ENCODE measurements at places on chromosomes 16 and 17.

- peak; percentile 64 for DNase-seq
Observed at GRCh38 chr17:41792845-41793783, 6.6 kb upstream of the JUP start.

- DNase-seq: no peak
Observed at GRCh38 chr17:45437465-45438283, 5.0 kb upstream of the ARHGAP27 start.

DNA sequence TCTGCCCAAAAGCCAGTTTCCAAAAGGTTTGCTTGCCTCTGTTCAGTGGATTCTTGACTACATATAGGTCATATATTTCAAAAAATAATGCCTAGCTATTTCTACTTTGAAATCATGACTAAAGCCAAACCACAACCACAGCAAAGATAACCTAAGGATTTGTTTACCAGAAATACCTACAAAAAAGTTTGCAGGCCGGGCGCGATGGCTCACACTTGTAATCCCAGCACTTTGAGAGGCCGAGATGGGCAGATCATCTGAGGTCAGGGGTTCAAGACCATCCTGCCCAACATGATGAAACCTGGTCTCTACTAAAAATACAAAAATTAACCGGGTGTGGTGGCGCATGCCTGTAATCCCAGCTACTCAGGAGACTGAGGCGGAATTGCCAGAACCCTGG is 15.2 kb downstream of the CARHSP1 start:
- peak; percentile 54 for DNase-seq

GRCh38 chr16:80164966-80165550 is 375.7 kb upstream of the DYNLRB2 start:
- DNase-seq: no peak

DNA sequence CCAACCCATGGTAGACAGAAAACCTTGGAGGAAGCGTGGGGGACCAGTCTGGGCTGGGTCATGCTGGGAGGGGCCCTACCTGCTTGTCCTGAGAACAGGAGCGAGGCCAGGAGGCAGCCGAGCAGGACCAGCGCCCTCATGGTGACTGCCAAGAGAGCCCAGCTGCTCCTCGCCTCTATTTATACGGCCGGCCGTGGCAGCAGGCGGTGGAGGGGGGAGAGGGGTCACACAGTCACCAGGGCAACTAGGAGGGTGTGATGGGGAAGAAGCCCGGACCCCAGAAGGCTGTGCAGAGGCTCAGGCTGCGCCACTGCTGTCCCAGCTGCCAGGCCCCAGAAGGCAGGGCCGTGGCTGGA is at the start of gene SRL:
Gene SRL (minus strand): TSS at position 153 of the 356 bp plus-strand sequence. CDS start 13 bp downstream, at position 140.
- no peak for DNase-seq

DNA sequence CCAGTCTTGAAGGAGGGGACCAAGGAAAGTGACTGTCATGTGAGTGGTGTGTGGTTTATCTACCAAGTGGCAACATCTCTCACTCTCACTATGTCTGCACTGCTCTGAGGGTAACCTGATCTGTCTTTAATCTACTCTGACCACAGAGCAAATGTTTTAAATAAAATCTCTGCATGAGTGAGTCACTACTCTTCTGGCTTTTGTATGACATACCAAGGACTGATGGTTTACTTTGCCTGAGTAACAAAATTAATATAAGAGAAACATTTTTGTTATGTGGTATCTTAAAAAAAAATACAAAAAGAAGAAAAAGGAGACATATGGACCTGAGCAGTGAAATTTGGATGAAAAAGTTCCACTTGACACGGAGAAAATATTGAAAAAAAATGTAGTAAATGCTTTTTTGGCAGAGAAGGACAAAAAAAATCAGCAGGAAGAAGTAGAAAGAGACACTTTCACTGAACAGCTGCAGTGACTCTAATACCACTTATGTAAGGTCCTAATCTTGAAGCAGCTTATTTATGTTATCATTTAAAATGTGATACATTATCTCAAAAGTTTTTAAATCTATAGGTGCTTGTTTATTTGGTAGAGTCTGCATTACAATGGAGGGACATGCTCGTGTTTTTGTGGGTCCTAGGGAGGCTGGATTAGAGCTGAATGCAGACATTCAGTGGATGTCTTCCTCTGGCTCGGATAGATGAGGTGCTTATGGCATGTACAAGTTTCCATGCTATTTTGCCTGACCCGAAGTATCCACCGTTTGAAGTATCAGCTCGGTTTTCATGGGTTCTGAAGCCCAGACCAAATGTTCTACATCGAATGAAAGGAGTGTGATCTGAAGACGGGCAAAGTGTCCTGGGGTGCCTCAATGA is 240.7 kb downstream of the MAP2K6 start:
- peak; percentile 91 for DNase-seq

DNA sequence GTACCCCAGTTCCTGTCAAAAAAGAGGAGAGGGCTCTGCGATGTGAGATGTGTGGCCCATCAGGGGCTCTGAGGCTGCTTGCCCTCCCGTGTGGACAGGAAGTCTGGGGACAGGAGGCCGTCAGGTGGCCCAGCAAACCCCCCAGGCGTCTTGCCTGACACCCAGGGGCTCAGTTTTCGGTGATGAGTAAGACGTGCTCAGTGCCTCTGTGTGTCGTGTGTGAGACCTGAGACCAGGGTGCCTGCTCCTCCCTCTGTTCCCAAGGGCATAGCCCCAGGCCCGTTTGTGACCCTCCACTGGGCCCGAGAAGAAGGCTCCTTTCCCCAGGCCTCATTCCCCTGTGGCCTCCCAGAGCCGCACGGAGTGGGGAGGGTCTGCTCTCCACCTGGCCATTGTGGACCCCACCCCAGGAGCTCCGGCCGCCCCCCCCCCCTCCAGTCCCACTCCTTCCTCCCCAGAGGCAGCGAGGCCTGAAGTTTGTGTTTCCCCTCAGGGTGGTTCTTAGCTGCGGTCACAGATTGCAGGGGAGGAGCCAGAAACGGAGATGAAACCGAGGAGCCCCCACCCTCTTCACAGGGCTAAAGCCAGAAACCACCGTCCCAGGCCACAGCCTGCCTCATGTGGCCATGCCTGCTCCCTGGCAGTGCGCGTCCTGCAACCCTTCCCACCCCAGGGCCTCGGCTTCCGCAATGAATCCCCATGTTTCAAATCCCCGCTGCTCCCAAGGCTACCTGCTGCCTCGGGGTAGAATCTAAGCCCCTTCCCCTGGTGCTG is 4.9 kb upstream of the ACTG1 start:
- DNase-seq: no peak

GRCh38 chr16:75415169-75415905 is 18.0 kb downstream of the CFDP1 start:
- DNase-seq: no peak

DNA sequence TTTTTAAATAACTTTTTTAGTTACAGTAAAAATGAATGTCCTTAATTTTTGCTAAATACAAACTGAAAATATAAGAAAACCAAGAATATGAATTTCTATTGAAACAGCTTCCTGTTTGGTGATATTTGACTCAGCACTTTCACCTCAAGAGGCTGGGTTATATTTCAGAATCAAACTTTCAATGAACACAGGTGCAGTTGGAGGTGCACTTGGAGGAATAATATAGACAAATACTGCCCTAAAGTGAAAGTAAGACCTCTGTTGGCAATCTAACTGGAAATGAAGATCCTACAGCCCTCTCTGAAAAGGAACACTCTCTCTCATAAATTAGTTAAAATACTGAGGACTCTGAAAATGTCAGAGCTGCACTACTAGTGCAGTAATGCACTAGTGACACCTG is 106.2 kb downstream of the BRIP1 start:
- DNase-seq: no peak

DNA sequence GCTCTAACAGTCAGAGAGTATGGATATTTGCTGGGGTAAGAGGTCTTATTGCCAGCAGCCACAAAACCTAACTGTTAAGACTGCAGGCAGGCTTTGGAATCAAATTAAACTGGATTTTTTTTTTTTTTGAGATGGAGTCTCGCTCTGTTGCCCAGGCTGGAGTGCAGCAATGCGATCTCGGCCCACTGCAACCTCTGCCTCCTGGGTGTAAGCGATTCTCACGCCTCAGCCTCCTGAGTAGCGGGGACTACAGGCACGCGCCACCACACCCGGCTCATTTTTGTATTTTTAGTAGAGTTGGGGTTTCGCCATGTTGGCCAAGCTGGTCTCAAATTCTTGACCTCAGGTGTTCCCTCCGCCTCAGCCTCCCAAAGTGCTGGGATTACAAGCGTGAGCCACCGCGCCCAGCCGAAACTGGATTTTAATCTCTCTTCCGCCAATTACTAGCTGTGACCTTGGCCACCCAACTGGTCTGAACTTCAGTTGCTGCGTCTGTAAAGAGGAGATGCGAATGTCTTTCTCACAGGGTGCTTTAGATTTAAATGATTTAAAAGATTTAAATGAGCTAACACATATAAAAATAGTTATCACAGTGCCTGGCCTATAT is 842 bp downstream of the MRPL10 start:
- no peak for DNase-seq

GRCh38 chr17:82911822-82912221 is 72.0 kb upstream of the ZNF750 start:
- DNase-seq: no peak

DNA sequence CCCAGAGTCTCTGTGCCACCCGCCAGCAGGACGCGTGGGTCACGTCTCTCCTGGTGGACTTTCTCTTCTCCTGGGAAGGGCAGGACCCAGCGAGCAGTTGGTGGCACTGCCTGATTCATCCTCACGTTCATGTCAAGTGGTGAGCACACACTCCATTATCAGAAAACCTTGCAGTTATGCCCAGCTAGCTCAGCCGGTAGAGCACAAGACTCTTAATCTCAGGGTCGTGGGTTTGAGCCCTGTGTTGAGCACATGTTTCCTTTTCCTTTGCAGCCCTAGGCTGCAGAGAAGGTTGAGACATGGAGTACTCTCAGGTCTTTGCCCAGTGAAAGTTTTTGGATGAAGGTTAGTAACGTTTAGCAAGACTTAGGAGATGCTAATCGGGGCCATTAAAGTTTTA is 8.0 kb downstream of the OR1F1 start:
- no peak for DNase-seq

GRCh38 chr17:14827396-14827919 is 437.7 kb downstream of the PMP22 start:
- no peak for DNase-seq

DNA sequence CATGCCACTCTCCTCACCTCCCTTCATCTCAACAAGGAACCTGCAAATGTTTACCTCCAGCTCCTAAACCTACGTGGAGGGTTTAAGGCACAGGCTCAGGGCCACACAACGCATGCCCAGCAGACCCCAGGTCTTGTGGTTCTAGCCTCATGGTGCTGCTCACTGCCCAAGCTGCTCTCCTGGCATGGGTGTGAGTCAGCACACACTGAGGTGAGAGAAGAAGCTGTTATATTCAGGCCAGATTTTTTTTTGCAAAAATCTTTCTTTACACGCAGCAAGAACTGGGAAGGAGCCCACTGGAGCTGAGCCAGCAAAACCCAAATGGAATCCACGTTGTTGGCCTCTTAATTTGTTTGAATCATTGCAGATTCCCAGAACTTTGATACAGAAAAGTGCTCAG is 5.5 kb upstream of the C16orf96 start:
- no peak for DNase-seq

DNA sequence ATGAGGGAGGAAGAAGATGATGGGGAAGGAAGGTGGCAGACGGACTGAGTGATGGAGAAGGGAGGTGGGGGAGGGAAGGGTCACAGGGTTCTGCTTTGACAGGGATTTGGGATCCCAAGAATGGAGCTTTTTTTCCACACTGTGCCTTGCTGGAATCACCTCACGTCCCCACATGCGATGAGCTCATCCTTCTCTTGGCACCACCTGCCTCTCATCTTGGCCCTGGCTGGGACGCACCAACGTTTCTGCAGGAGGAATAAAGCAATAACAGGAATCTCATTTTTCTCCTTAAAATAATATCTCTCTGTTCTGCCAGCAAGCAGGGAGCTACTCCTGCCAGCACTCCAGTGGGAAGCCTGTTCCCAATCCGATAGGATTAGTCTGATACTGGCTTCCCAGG is 47.8 kb downstream of the MEOX1 start:
- no peak for DNase-seq

DNA sequence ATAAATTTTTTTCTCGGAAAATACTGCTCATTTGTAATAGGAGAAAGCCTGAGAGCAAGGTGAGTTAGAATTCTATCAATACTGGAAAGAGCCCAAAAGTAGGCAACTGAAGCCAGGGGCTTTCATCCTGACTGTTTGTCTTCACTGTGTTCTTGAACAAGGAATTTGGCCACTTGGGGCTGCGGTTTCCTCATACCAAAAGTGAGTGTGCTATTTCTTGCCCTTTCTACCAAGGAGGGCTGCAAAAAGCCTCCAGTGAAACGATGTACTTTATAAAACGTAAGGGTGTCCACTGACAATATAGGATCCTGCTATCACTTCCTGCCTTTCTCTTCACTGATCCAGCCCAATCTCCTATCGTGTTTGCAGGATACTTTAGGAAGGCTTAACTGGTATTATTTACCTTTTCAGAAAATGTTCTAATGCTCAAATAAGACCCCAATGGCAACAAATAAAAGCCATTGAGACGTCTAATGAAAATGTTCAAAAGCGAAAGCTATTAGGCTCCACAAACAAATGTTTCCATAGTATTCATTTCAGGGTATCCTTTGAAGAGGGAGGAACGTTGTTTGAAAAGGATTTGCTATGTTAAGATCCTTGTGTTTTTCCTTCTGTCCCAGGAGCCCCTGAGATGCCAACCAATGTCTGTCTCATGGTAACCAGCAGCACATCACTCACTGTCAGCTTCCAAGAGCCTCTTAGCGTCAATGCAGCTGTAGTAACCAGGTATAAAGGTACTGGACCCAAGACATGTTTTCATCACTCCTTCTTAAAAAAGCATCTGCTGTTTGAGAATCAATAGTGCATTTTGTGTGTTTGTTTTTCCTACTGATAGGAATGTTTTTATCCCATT is 219.3 kb upstream of the NOG start:
- DNase-seq: no peak

DNA sequence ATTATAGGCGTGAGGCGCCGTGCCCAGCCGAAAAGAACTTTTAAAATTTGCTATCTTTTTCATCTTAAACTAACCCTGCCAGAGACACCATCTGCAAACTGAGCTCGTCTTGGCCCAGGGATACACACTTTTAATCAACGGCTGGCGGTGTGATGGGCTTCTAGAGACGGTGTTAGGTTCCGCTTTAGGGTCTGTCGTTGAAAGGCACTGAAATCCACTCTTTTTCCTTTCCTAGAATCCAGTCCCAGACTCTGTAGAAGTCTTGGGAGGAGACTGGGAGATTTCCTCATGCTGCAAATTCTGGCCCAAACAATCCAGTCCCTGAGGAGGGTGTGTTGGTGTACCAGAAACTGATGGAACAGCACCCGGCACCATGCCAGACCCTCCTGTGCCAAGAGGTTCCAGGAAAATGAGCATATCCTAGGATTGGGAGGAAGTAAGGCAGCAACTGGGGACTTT is 52.0 kb upstream of the TEX2 start:
- DNase-seq: no peak

GRCh38 chr16:88442727-88443576 is 10.1 kb upstream of the ZFPM1 start:
- peak; percentile 71 for DNase-seq

GRCh38 chr17:76270770-76271668 is 5.9 kb downstream of the UBALD2 start:
- DNase-seq: no peak

GRCh38 chr17:43732958-43733357 is 25.6 kb downstream of the SOST start:
- peak; percentile 66 for DNase-seq
